ENCODE measurements at places on chromosomes 2 and 18.

- DNase-seq, result no peak
Observed at GRCh38 chr2:30221531-30221930, 9.8 kb upstream of the LBH start.

- DNase-seq, result no peak
Observed at GRCh38 chr2:27494944-27495554, at the start of gene FNDC4. FNDC4 (minus strand) TSS chr2:27495200; CDS start chr2:27494679, 521 bp downstream.

DNA sequence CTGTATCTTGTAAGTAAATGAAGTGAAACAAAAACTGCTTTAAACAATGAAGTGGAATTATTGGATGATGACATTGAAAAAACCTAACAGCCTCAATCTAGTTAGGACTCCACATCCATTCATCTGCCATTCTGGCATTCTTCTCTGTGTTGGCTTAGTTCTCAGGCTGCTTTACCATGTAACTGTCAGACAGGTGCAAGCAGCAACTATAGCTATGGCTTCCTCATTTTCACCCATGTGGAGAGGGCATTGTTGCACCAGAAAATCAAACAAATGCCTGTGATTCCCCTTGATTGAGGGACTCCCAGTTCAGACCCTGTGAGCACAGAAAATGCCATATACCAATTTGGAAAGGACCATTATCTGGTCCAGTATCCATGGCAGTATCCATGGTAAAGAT is 129.5 kb upstream of the NYAP2 start:
- DNase-seq, result peak; percentile 9

DNA sequence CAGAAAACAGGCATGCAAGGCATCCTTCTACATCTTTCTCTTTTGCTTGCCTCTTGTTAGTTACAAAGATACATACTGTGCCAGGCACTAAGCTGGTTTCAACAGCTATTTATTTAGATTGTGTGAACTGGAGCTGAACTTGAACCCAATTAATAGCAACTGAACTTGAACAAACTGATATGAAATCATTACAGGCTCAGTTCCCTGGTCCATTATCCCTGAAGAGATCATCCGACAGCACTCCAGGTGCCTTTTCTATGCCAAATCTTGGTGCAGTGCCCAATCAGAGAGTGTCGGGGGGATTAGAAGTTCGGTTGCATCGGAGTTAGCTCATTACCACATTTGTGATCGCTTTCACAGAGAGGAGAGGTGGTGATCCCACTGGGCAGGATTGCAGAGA is 477.6 kb downstream of the PARD3B start:
- no peak for DNase-seq

- DNase-seq, result peak; percentile 10
Observed at GRCh38 chr2:58834404-58834803, 593.3 kb upstream of the FANCL start.

DNA sequence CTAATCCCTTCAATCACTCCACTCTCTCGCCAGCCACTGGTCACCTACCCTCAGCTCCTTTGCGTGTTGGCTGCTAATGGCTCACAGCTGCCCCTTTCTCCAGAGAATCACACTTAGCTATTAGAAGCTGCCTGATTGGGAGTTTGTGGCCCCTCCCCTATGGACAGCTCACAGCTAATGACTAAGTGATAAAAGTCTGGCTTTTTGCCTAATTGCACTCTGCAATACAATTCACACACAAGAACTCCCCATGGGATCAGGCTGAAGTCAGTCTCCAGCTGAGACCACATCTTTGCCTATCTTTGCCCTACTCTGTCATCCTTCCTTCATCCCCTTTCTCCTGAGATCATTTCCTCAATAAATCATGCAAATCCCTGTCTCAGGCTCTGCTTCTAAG is 701.9 kb upstream of the RAB6C start:
- no peak for DNase-seq

- no peak for DNase-seq
Observed at GRCh38 chr18:12474146-12474545, 66.4 kb downstream of the PRELID3A start.
